ENCODE measurements at places on chromosomes 1 and 21.

DNA sequence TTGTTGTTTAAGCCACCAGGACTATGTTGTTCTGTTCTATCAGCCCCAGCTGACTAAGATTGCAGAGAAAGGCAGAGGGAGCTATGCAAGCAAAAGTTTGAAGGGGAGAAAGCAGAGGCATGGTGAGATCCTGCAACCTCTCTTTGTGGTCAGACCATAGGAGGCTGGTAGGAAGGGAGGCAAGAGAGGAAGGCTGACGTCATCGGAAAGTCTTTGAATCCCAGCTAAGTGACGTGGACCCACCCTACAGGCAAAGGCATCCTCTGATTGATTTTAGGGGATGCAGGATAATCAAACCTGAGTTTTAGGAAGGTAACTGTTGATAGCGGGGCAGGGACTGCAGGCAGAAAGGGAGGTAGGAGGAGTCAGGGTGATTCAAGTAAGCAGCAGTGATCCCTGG is 23.3 kb upstream of the TNNI1 start:
- DNase-seq = no peak

- no peak for DNase-seq
These were observed 7.2 kb downstream of the VANGL1 start for GRCh38 chr1:115648717-115649691.

GRCh38 chr1:5404412-5405203 is 587.6 kb downstream of the NPHP4 start:
- DNase-seq = no peak

- DNase-seq = no peak
These were observed 10.5 kb downstream of the C1orf198 start for GRCh38 chr1:230857822-230858221.

DNA sequence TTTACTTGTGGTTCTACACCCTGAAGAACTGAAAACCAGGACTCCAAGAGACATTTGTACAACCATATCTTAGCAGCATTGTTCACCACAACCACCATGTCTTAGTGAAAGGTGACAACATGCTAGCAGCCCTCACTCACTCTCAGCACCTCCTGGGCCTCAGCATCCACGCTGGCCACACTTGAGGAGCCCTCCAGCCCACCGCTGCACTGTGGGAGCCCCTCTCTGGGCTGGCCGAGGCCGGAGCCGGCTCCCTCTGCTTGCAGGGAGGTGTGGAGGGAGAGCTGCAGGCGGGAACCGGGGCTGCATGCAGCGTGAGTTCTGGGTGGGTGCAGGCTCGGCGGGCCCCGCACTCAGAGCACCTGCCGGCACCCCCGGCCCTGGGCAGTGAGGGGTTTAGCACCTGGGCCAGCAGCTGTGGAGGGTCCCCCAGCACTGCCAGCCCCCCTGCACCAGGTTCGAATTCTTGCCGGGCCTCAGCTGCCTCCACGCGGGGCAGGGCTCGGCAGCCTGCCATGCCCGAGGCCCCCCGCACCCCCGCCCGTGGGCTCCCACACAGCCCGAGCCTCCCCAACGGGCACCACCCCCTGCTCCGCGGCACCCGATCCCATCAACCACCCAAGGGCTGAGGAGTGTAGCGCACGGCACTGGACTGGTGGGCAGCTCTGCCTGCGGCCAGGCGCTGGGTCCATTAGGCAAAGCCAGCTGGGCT is 9.2 kb downstream of the C1orf159 start:
- DNase-seq = no peak

GRCh38 chr1:76033800-76034475 is 40.6 kb upstream of the ST6GALNAC3 start:
- no peak for DNase-seq

DNA sequence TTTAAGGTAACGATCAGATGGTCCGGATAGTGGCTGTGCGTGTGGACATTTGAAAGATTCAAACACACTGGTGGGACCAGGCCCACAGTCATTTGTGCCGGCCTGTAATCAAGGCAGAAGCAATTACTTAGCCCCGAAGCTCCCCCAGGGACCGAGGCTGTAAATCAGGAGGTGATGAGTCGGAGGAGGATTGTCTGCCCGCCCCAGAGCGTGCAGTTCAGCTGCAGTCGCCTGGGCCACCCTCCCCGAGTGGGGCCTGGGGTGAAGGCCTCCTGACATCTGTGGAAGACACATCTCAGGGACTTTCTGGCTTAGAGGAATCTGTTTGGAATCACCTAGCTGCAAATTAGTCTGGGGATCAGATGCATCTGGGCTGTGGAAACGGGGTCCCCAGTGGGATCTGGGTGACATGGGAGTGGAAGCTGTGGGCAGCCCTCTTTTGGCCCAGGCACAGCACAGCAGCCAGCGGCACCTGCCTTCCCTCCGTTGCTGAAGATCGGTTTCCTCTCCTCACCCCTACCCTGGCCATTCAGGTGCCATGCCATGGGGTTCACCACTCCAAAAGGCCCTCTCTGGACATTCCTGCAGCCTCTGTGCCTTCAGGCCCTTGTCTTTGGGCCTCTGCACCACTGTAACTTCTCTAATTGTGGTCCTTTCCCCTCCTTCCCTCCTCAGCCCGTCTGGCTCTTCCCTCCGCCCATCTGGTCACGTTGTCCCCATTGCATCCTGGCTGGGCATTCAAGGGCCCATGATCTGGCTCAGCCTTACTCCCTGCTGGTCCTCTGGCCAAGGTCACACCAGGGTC is 25.7 kb downstream of the LHX4 start:
- DNase-seq = no peak

GRCh38 chr21:20971296-20971921 is 26.8 kb upstream of the NCAM2 start:
- DNase-seq = peak; percentile 62

DNA sequence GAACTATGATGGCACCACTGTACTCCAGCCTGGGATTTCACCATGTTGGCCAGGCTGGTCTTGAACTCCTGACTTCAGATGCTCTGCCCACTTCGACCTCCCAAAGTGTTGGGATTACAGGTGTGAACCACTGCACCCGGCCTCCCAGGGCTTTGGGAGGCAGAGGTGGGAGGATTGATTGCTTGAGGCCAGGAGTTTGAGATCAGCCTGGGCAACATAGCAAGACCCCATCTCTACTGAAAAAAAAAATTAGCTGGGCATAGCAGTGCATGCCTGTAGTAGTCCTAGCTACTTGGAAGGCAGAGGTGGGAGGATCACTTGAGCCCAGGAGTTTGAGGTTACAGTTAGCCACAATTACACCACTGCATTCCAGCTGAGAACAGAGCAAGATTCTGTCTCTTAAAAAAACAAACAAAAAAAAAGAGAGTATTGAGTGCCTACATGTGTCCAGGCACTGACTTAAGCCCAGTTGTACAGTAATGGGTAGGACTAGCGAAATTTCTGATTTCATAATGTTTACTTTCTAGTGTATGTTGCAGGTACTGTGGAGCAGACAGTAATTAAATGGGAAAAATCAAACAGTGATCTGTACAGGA is 4.2 kb downstream of the MANEAL start:
- no peak for DNase-seq

GRCh38 chr1:90952906-90953305 is 68.9 kb downstream of the ZNF644 start:
- no peak for DNase-seq

GRCh38 chr1:109959974-109960744 is 24.4 kb upstream of the AHCYL1 start:
- no peak for DNase-seq

GRCh38 chr1:173555651-173556305 is 47.1 kb downstream of the SLC9C2 start:
- no peak for DNase-seq

- DNase-seq = no peak
These were observed 383.9 kb downstream of the TGFB2 start for GRCh38 chr1:218728898-218729565.

GRCh38 chr1:97833881-97834280 is 87.0 kb downstream of the DPYD start:
- DNase-seq = no peak

DNA sequence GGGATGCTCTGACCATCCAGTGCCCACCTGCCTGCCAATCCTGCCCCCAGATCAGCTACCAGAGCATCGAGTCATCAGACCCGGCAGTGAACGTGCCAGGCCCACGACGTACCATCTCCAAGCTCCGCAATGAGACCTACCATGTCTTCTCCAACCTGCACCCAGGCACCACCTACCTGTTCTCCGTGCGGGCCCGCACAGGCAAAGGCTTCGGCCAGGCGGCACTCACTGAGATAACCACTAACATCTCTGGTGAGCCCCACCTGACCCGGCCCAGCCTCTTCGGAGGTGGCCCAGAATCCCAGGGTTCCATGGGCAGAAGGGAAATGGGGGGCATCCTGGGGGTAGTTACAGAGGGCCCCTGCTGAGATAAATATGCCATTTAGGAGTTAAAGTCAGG is 43.1 kb downstream of the PTPRU start:
- DNase-seq = no peak

DNA sequence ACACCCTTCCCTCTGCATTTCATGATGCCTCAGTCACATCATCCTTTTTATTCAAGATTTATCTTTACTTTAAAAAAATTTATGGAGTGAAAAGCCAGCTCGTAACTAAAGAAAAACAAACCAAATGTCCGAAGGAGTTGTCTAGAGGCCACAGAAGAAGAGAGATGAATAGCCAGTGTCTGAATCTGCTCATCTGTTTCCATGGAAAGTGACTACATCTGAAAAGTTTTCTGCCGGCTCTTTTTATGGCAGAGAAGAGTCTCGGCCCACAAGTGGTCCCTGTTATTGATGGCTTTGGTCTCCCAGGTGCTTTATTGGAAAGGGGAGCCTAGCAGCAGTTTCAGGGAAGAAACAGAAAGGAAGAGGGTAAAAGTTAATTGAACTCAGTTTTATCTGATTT is 5.6 kb downstream of the EVA1C start:
- no peak for DNase-seq

- no peak for DNase-seq
These were observed 52.3 kb downstream of the UBE4B start for GRCh38 chr1:10085076-10085475.

- no peak for DNase-seq
These were observed 138.4 kb downstream of the PLXNA2 start for GRCh38 chr1:208105756-208106155.

DNA sequence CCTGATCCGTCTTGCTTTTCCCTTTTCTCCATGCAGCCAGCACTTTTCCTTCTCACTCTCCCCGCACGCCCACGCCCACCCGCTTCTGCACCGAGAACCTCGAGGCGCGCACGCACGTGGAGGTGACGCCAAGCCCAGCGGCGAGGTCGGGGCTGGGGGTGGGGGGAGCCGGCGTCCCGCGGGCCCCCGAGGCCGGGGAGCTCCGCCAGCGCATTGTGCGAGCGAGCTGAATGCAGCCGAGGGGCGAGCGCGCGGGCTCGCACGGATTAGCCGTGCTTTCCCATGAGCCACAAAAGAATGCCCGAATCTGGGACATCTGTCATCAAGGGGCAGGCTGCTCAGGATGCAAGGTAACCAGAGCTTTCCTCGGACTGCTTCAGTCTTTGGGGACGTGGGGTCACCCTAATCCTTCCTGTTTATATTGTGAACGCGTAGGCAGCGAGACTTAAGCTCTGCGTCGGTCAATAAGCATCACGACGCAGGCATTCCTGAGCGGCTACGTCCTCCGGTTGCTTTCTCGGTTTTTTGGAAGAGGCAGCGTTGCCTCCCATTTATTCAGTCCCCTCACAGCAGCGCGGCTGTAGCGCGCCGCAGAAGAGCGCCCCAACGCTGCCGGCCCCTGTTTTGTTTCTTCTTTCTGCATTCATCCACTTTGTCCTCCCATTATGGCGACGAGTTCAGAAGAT is 67.3 kb upstream of the AKT3 start:
- DNase-seq = peak; percentile 11

GRCh38 chr1:169816617-169817016 is 21.9 kb upstream of the METTL18 start:
- no peak for DNase-seq

DNA sequence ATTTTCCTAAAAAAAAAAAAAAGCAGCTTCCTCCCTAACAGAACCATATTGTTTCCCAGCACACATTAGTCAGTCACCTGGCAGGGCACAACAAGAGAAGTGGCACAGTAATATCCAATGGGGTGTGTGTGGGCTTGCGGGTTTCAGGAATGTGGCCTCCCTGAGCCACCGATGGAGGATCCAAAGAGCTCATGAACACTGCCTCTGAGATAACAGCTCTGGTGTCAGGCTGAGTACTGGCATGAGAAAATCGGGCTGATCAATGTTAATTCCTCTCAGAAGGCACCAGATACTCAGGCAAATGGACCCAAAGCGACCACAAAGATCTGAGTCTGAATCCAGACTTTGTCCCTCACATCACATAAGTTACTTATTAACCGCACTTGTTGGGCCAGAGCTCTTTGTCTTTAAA is 2.2 kb upstream of the LYPD8 start:
- no peak for DNase-seq

DNA sequence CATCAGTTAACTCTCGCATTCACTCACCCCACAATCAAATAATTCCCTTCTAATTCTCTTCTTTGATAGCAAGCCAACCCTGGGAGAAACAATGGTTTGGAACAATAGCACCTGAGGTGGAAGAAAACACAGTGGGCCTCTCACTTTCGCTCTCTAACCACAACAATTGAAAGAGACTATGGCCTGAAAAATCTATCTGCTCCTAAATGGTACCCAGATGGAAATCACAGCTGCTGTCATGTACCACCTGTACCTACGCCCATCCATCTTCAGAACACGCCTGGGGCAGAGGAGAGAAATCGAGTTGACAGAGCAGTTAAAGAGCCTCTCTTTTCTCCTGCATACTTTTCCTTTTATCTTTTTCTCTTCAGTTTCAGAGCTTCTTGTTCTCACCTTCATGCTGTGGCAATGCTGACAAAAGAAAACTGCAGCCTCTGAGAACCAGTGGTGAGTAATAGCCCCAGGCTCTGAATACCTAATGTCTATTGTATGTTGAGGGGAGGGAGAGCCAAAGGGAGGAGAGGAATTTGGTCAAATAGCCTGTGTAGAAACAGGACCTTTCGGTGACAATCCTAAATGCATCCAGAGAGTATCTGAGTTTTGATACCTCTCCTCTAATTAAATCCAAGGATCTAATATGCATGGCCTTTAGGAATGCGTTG is 57.7 kb downstream of the ZC3H11B start:
- no peak for DNase-seq

DNA sequence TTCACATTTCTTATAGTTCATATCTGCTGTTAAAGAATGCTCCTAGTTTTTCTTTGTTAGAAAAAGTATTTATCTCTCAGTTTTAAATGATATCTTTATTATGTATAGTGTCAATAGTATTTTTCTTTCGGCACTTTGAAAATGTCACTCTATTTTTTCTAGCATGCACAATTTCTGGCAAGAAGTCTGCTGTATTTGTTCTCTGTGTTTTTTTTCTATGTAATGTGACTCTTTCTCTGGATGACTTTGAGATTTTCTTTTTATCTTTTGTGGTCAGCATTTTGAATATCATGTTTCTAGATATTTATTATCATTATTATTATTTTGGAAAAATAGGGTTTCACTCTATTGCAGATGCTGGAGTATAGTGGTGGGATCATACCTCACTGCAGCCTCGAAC is 285.2 kb downstream of the PTGER3 start:
- no peak for DNase-seq

- no peak for DNase-seq
These were observed 4.9 kb downstream of the NHLH1 start for GRCh38 chr1:160371756-160372155.

GRCh38 chr1:38028105-38028591 is 15.6 kb downstream of the UTP11 start:
- DNase-seq = no peak

Measured in SW 1271 (cell line).